ENCODE measurements at places on chromosomes 4 and X.
A peak's percentile ranks its signal among the peaks of the same experiment; 100 is the strongest.

GRCh38 chrX:118963159-118963558 is 11.3 kb upstream of the LONRF3 start:
- no peak for DNase-seq

- DNase-seq = no peak
These were observed 54.4 kb upstream of the MAP9 start for GRCh38 chr4:155430895-155431795.

DNA sequence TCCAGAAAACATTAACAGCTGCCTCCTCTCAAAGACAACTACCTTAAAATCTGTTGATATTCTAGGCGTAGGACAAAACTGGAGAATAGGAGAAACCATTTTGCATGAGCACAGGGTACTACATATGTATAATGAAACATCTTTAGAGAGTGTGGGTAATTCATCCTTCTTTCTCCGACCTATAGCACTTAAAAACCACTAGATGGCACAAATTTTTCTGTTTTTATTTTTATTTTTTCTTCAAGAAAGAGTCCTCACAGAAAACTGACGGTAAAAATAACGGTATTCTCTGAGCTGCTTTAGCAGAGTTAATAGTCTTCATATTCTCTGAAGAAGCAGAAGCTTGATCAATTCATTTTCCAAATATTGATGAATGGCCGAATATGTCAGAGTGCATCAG is 14.6 kb downstream of the SMIM31 start:
- DNase-seq = no peak

DNA sequence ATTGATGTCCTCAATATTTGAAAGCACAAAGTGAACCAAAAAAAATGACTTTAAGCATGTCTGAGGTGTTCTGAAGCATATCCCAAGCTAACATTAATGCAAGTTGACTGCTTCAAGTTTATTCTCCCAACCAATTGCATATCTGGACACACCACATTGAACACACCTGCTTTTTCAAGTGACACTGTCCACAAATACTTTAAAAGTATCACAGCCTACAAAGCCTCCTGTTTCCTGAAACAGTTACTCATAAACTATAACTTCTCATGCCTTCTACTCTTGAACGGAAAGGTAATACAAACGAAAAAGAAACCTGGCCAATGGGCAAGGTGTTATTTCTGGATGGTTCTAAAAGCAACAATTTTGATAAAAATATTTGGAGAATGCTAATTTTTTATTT is 1.1 kb downstream of the CDKL2 start:
- no peak for DNase-seq

- no peak for DNase-seq
These were observed 103.0 kb downstream of the CPZ start for GRCh38 chr4:8695237-8696219.

DNA sequence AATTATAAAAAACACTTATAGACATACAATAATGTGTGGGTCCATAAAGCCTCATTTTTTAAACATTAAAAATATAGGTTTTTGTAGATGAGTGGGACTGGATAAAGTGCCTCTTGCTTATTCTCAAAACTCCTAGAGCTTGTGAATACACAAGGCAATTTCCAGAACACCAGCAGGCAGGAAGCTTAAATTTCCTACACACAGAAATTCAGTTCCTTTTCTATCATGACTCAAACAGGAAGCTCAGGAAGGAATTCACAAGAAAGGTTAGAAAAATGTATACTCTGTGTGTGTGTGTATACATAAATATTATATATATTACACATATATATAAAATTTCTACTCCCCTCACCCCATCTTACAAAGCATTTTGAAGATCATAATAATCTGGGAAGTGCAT is 11.3 kb downstream of the MAGEB6 start:
- DNase-seq = no peak

- DNase-seq = no peak
These were observed 61.6 kb upstream of the PRPS1 start for GRCh38 chrX:107566604-107567262.

DNA sequence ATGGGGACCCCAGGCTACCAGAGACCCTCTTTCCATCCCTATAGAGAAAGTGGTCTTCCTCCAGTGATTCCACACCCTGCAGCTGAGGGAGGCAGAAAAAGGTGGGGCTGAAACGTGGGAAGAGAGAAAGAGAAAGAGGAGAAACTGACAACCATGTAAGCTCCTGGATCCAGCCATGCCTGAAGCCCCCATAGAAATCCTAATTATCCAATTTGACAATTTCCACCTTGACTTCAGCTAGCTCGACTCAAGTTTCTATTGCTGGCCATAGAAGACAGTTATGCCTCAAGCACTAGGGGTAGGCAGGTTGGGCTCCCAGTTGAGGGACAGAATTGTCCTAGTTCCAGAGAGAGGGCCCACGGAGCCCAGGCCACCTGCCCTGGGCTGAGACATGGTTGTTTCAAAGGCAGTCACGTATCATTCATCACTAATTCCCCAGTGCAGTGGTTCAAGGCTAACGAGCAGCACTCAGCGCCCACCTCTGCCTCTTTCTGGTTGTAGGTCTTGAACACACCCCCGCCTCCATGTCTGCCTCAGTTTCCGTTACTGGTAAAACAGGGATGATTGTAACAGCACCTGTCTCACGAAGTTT is 39.8 kb upstream of the ASMTL start:
- no peak for DNase-seq

DNA sequence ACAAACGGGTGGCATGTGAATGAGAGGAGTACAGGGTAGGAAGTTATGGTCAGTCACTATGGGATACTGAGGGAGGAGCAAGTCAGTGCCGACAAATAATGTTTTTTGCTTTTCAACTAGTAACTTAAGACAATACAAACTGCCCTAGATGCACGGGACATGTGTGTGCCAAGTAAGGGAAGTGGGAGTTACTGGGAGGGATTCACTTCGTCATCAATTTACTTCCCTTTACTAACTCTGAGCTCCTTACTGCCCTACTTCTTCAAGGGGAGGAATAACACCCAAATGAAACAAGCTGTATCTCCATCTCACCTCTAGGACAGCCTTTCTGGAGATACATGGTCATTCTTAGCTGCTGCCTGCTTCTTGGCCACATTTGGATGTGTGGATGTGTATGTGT is 97.7 kb downstream of the DGKK start:
- DNase-seq = no peak

- DNase-seq = no peak
These were observed 3.2 kb downstream of the CENPC start for GRCh38 chr4:67542076-67542475.

DNA sequence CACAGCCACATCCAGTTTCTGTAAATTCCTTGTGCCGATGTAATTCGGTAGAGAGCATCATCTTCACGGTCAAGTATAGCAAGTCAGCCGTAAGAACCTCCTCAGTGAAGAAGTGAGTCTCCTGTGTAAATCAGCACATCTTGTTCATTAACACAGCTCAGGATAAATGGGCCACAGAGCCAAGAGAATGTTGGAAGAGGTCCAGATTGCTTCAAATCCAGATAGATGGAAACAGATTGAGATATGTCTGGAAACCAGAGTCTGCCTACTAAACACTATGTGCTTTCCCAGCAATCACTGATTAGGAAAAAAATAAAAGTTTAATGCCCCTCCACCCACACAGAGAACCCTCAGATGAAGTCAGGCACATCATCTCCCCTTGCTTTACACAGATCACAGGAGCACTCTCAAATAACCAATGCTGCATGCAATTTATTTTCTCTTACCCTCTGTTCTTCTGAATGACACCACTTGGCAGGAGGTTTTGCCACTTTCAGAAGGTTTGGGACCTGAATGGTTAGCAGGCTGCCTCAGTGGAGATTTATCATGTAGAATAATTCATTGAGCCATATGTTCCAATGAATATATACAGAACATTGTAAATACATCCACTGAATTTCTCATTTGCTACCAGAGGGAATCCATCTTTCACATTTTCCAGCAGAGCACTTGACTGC is 357.7 kb downstream of the C4orf33 start:
- no peak for DNase-seq

DNA sequence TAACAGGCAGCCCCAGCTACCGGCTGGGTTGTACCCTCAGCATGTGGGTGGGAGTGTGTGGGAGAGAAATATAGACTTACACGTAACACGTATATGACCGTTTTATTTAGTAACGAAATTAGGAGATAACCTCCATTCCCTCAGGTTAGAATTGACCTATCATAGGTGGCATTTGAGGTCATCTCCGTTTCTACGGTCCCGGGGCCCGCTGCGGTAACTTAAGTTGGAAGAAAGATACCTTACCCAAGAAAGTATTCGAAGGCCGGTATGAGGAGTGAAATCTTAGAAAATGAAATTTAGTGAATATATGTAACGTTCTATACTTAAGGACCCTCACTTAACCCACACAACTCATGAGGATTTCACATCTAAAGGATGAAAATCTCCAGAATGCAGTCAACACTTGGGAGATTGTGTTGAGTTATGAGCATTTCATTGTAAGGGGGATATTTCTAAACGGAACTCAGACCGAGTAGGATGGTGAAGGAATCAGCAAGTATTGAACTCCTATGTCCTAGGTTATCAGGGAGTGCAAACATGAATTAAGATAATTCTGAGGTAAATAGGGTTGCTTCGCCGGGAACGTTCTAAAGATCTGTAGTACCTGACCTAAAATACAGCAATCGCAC is 891 bp downstream of the CISD2 start:
- DNase-seq = peak; percentile 84

DNA sequence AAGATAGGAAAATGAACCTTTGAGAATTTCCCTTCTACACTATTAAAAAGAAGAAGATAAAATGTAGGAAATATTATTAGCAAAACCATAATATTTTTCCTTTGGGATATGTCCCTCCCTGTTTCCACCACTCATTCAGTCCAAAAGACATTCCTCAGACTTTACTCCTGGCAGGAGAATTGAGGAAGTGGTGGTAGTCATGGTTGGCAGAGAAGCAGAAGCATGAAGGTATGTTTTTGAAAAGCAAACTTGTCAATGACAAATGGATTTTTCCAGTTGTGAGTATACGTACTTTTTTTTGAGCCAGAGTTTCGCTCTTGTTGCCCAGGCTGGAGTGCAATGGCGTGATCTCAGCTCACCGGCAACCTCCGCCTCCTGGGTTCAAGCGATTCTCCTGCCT is 13.7 kb downstream of the STAG2 start:
- DNase-seq = no peak

- no peak for DNase-seq
These were observed 78.6 kb upstream of the ADRA2C start for GRCh38 chr4:3687538-3687937.

DNA sequence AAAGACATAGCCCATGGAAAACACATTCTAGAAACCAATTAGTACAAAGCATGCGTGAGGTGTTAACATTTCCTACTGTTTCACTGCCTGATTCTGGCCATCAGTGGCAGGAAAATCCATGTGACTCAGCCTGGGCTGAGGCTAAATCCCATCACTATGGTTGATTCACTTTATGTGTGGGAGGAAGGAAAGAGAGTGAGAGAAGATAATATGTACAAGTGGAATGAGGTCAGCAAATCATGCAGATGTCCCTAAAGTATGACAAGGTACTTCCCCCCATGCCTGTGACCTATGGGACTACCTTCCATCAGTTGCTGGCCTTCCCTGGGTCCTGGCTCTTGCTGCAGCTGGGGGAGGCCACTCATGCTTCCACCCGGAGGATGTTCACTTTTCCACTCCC is 64.2 kb upstream of the MAP3K15 start:
- no peak for DNase-seq

DNA sequence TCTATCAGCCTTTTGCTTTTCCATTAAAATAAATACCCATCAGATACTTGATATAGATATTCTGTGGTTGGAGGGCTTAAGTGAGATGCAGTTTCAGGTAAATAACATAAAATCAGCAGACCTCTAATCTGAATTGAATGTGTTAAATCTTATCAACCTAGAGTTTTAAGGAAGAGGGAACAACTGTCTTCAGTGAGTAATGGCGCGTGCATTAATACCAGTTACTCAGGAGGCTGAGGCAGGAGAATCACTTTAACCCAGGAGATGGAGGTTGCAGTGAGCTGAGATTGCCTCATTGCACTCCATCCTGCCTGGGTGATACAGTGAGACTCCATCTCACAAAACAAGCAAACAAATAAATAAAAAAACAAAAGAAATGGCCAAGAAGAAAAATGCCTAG is 54.3 kb downstream of the FAT4 start:
- no peak for DNase-seq

DNA sequence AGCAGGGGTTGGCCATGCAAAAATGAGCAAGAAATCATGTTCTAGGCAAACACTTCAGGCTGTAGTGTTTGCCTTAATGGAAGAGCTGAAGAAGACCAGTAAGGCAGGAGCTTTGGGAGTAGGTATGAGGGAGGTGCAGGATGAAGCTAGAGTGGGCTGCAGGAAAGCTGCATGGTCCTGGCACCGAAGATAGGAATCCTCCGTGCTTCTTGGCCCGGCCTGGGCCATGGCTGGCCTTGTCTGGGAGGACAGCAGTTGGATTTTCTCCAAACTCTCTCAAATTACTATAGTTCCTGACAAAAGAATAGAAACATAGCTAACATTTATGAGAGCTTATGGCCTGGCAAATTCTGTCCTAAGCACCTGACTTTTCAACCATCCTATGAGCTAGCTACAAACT is 116.5 kb downstream of the UCHL1 start:
- no peak for DNase-seq

DNA sequence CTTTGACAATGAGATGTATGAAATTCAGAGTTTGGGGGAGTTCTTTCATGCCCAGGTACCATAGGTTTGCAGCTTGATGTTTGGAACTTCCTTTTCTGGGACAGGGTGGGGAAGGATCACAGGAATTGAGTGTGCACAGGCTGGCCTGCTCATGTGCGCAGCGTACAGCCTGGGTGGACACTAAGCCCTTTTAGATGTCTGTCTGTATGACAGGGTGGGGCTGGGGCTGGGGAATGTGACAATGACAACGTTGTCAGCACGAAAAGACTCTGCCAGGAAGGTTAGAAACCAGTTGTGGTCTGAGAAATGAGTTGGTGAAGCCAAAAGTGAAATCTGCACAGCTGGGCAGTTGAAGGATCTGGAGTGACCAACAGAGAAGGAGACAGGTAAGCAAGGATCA is 47.4 kb downstream of the WWC2 start:
- no peak for DNase-seq

DNA sequence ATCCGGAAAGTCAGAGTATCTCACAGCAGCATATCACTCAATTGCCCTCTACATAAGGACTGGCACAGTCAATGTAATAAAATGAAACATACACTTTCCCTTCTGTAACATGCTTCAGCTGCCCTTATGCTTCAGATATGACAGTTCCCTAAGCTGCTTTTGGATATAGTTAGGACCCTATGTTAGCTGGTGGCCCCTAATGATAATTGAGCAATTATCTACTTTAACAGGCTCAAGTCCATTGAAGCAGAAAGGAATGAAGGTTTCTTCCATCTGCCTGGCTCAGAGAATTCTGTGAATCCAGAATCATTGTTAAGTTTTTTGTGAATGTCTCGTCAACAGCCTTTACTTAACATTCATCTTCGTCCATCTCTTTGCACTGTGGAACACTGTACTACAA is 951.2 kb upstream of the DIAPH2 start:
- no peak for DNase-seq

DNA sequence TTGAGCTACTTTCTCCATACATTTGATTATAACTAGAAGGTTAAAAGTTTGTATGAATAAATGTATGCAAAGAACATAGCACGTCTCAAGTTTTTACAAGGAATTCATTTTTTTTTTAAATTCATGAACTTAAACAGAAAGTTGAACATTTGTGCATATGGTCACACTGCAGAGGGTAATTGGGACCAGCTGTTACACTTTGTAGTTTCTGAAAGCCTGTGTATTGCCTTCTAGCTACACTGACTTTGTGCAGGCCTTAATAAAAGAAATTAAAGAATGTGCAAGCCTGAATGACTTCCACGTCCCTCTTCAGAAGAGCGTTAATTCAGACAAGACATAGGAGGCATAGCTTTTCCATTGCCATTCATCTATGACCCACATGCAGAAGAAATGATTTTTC is 153.1 kb upstream of the PCDH18 start:
- no peak for DNase-seq

GRCh38 chr4:104351706-104352105 is 143.0 kb downstream of the CXXC4 start:
- DNase-seq = no peak
